ENCODE measurements at places on chromosomes 5 and 9. TPM values are rescaled to one million over a fixed set of nuclear protein-coding genes. Genes with fewer than 3 reads are reported as not detected.

DNA sequence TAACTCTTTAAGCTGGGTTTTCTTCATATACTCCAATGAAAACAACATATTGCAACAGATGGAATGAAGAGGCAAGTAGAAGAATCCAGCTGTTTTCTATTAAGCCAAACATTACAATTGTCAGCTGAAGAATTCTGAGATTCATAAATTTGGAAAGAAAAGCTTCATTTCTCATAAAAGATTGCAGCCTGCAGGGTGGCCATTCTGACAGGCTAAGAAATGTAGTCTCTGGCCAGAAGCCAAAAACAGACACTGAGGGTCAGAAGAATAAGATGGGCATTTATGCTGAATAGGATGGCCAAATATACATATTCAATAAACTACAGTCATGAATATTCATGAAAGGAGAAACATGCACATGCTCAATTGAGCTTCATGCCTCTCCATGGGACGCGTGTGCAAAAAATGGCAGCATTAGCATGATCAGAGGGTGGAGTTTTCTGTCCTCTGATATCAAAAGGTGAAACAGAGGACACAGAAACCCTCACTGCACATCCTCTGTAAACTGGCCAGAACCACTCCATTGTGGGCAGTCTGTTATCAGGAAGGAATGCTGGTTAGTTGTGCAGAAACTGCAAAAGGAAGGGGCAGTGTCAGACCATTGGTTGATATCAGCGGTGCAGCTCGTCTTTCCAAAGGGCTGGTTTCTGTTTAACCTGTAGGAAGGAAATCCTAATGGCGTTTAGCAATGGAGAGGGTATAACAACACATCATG, 50.2 kb downstream of the FXN start:
- peak; percentile 54 for DNase-seq

CCDC192 gene
- not detected for total RNA-seq

DNA sequence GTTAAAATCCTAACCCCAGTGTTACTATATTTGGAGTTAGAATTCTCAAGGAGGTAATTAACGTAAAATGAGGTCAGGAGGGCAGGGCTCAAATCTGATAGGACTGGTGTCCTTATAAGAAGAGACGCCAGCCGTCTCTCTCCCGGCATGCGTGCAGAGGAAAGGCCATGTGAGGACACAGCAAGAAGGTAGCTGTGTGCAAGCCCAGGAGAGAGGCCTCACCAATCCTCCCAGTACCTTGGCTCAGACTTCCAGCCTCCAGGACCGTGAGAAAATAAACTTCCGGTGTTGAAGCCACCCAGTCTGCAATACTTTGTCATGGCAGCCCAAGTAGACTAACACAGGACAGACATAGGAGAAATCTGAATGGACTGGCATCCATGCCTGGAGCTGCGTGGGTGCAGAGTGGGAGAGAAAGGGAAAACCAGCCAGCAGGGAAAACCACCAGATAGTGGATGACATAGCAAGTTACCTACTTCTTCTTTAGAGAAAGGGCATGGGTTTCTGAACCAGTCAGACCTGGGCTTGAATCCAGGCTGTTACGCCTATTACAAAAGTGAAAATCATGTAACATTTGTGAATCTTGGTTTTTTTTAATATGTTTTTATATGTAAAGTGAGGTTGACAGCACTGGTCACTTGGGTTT, 89.2 kb downstream of the FSTL4 start:
- DNase-seq: no peak

- DNase-seq: no peak
These were observed 19.4 kb downstream of the OR2Y1 start for GRCh38 chr5:180720486-180720885.

- DNase-seq: no peak
These were observed 81.9 kb downstream of the APBA1 start for GRCh38 chr9:69590266-69590665.

GRCh38 chr5:452978-453710, 10.2 kb downstream of the EXOC3 start:
- DNase-seq: no peak

DNA sequence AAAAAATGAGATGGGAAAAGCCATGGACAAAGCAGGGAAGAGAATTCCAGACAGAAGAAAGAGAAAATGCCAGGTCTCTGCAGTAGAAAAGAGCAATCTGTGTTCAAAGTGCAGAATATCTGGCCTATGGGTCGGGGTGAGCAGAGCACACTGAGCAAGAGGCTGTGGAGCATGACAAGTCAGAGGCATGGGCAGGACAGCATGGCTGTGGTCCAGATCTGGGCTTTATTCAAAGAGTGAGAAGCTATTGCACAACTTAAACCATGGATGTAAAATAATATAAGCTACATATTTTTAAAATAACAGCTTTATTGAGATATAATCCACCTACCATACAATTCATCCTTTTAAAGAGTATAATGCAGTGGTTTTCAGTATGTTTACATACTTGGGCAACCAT, 133.1 kb upstream of the SPDL1 start:
- DNase-seq: no peak

LHX6 gene
- 0.40 TPM for total RNA-seq

GRCh38 chr9:88750832-88751360, 215.9 kb downstream of the NXNL2 start:
- no peak for DNase-seq

TAF11L5 gene
- total RNA-seq: not detected

DNA sequence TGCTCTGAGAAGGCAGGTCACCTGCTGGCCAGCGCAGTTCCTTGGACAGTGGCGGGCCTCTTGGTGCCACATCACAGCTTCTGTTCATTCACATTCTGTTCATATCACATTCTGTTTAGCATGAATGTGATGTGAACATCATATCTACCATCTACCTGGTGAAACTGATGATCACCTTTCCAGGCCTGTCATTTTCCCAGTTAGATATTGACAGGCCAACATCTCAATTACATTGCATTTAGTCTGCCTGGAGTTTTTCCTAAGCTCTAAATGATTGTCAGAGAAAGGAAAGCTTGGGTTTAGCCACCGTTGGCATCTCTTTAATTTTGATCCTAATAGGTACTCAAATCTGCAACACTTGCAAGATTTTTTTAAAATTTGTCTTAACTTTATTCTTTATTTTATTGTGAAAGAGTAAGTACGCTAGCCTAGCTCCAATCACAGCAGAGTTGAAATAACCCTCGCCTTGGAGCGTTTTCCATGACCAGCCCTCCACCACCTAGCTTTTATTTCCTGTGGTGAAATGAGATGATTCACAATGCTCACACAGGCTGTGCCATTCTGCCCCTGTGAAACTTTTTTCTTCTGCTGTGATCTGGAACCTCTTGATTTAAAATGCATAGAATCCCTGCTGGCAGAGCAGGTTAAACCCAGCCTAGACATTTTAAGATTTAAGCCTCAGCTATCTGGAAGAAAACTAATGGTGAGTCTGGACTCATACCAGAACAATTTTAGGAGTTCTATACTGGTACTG, 225.0 kb downstream of the ESM1 start:
- peak; percentile 75 for DNase-seq

- peak; percentile 58 for DNase-seq
These were observed 6.1 kb upstream of the CRB2 start for GRCh38 chr9:123349691-123350480.

- DNase-seq: no peak
These were observed 19.8 kb downstream of the DYNC2I2 start for GRCh38 chr9:128636556-128637530.

DNA sequence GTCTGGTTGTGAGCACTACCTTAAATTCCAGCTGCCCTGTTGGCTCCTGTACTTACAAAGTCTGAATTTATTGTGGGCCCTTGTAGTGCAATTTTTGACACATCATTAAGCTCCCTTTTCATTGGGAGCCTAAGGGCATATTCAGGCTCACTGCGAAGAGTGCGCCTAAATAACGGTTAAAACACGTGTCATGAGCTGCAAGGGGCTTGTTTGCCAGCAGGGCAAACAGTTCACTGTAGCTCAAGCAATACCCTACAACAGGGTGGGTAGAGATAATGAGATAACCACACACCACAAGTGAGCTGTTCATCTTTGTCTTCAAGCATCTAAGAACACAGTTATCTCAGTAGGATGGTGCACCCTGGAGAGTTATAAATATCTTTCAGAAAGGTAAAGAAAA, 214.2 kb downstream of the SLF1 start:
- no peak for DNase-seq

- no peak for DNase-seq
These were observed 60.6 kb upstream of the TRPC7 start for GRCh38 chr5:136425921-136426320.

Measured in lung microvascular endothelial cell (primary cell).